ENCODE measurements at places on chromosomes 3 and 15. TPM values are rescaled to one million over a fixed set of nuclear protein-coding genes. Genes with fewer than 3 reads are reported as not detected.

DNA sequence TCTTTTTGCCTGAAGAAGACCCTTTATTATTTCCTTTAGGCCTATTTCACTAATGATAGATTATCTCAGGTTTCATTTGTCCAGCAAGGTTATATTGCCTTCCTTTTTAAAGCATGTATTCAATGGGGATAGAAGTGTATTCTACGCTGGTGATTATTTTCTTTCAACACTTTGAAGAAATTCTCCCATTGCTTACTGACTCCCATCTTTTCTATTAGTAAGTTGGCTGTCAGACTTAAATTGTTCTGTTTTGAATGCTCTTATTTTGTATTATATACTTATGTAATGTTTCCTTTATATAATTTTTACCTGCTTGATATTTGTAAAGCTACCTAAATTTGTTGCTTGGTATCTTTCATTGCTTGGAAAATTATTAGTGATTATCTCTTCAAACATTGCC is 445.1 kb upstream of the RASGRP1 start:
- no peaks in the 10 kb centered on the region for H3K4me1 ChIP-seq
- H3K27ac ChIP-seq = no peak overlapping the region

DNA sequence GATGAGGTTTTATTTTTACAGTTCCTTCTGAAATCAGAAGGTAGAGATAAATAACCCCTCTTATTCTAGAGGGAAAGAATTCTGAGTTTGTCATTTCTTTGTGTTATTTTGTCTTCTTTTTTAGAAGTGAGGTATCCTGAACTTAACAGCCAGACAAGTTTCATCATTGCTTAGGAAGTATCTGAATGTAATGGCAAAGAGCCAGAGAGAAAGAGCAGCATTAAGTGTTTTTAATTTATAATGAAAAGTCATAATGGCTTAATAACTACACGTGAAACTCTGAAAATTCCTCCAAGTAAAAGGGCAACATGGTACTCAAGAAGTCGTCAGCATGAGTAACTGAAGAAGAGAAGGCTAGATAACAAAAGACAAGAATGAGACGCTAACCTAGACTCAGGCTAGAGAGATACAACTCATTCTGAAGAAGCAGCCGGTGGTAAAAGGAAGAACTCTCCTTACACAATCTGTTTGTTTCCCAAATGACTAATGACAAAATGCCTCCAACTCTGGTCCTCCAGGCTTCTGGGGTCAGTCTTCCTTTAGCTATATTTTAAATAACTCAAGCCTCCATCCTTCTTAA is 116.2 kb upstream of the NECTIN3 start:
- H3K27ac ChIP-seq = no peak overlapping the region
- no peaks in the 10 kb centered on the region for H3K36me3 ChIP-seq
- no peaks in the 10 kb centered on the region for H3K4me1 ChIP-seq
- DNase-seq = no peak
- H3K27me3 ChIP-seq = peaks cover 2% of the 10 kb centered on the region

ANKRD63 gene
- not detected for total RNA-seq

GRCh38 chr15:56939257-56939656 is 20.8 kb downstream of the TCF12 start:
- H3K4me3 ChIP-seq = no peak overlapping the region
- peaks cover 35% of the 10 kb centered on the region for H3K36me3 ChIP-seq
- DNase-seq = no peak
- H3K27me3 ChIP-seq = no peaks in the 10 kb centered on the region
- peaks cover 42% of the 10 kb centered on the region for H3K4me1 ChIP-seq
- no peak overlapping the region for H3K27ac ChIP-seq

IL17RE gene
- 2.3 TPM for total RNA-seq

GRCh38 chr3:15690230-15690629 is 88.7 kb downstream of the BTD start:
- no peak overlapping the region for H3K4me3 ChIP-seq
- no peak for DNase-seq
- H3K4me1 ChIP-seq = no peaks in the 10 kb centered on the region
- no peak overlapping the region for H3K27ac ChIP-seq
- H3K27me3 ChIP-seq = no peaks in the 10 kb centered on the region
- peaks cover 43% of the 10 kb centered on the region for H3K36me3 ChIP-seq

DNA sequence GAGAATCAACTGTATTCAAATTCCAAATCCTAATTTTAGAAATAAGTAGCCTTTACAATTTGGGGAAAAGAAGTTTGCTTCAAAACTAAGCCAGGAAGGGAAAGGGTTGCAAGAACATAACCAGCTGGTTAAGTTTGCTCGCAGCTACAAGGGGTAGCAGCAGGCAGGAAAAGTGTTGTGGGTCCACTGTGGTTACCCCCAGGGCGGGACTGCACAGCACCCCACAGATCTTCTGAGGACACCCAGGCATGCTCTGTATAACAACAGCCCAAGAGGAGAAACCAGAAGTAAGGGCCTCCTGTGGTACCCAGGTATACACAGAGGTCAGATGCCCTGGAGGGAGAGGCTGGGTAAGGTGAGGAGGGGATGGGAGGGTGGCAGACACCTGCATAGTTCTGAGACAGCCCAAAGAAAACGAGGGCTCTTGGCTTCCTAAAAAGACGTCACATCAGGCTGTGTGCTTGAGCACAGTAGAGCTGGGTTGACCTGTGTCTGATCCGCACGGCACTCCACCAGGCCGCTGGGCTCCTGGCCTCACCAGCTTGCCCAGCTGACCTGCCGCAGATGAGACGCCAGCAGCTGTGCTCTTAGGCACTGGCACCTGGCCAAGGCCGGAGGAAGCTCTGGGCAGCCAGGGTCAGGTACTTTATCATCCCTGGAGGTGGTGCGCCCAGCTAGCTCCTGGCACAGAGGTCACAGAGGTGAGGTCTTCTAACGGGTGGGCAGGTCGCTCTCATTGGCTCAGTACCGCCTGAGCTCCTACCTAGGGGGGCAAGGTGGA is 81.8 kb upstream of the SNRPA1 start:
- H3K27me3 ChIP-seq = peaks cover 9% of the 10 kb centered on the region
- H3K36me3 ChIP-seq = no peaks in the 10 kb centered on the region
- no peak overlapping the region for H3K4me3 ChIP-seq
- DNase-seq = no peak
- no peaks in the 10 kb centered on the region for H3K4me1 ChIP-seq

ERC2 gene
- total RNA-seq = not detected

TMEM39A gene
- 30.5 TPM for total RNA-seq

DNA sequence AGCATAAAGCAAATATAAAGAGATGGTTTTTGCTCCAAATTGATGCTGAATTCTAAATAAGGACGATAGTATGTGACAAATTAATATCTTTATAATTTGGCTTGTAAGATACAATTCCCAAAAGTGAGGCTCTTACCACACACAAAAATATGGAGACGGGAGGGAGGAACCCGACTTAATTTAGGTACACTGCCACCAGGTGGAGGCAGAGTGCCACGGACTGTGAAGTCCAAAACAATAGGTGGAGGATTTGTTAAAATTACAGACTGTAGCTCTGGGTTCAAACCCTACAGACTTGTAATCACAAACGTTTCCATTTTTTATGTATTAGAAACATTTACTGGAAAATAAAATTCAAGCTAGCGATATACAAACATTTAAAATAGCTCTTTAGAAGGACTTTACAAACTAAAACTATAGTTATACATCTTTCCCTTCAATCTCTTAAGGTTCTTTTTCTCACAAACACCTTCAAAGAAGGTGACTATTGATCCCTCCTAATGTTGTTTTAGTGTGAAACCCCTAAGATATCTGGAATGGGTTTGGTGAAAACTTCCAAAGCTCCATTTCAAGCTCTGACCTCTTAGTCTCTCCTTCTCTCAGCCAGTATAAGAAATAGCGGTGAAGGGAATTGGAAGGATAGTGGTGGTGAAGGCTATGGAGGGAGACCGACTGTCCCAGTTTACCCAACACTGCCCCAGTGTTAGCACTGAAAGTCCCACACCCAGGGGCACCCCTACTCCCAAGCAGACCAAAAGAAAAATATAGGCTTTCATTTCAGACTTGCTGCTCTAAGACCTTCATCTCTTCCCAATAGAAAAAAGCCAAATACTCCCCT is 89.7 kb downstream of the AQP9 start:
- peak; percentile 84 for DNase-seq
- H3K4me1 ChIP-seq = peaks cover 9% of the 10 kb centered on the region
- H3K4me3 ChIP-seq = no peak overlapping the region
- peaks cover 2% of the 10 kb centered on the region for H3K27me3 ChIP-seq

- no peak overlapping the region for H3K4me3 ChIP-seq
- H3K36me3 ChIP-seq = no peaks in the 10 kb centered on the region
- H3K4me1 ChIP-seq = no peaks in the 10 kb centered on the region
- no peak for DNase-seq
- no peak overlapping the region for H3K27ac ChIP-seq
- no peaks in the 10 kb centered on the region for H3K27me3 ChIP-seq
Measured at GRCh38 chr3:117486719-117487716, 777.4 kb downstream of the TUSC7 start.

DNA sequence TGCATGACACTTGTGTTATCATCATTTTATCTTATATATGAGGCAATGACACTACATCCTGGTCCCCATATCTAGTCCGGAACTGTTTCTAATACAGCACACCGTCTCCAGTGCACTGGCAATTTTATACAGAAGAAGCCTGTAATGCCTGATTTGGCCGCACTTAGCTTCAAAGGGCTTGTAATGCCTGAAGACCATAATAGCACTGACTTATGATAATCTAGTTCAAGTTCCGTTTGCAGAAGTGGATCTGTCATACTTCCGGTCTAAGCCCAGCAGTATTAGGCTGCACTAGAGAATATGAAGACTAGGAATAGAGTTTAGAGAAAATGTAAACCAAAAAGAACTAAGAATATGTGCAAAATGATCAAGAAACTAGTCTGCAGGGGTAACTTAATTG is 1.3 kb downstream of the BNIP2 start:
- H3K4me1 ChIP-seq = peaks cover 49% of the 10 kb centered on the region
- H3K27ac ChIP-seq = peak overlapping the region; percentile 98
- peaks cover 31% of the 10 kb centered on the region for H3K36me3 ChIP-seq
- no peaks in the 10 kb centered on the region for H3K27me3 ChIP-seq
- peak; percentile 46 for DNase-seq
- H3K4me3 ChIP-seq = peak overlapping the region; percentile 80

DNA sequence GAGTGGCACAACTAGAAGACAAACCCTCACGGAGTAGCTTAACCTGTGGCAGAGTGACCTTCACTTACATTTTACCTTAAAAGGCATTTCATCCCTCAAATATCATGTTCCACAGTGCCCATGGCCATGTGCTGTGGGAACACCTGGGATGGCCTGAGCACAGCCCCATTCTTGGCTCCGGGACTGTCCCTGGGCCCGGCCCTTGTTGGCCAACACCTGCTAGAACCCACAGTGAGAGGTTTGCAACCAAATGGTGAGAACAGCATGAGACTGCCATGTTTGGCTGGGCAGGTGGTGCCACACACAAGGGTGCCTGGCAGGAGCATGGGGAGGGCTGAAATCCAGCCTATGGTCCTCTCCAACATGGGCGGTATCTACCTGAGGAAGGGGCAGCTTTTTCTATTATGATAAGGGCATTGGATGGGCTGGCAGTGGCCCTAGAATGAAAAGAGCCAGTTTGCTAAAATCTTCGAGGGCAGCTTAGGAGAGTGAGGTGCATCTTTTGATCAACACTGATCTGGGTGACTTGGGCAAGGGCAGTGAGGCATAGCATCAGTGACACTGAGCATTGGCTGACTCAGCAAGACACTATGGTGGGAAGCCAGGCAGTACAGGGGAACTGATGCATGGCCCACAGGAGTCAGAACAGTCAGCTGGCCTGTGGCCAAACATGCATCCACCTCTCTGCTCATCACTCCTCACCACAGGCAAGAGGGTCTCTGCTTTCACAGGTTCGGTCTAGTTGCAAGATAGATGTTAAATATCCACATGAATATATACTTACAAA is 53.9 kb downstream of the SYNM start:
- H3K4me1 ChIP-seq = peaks cover 10% of the 10 kb centered on the region
- H3K27me3 ChIP-seq = no peaks in the 10 kb centered on the region
- no peak overlapping the region for H3K27ac ChIP-seq
- no peak for DNase-seq

CADPS gene
- not detected for total RNA-seq

DNA sequence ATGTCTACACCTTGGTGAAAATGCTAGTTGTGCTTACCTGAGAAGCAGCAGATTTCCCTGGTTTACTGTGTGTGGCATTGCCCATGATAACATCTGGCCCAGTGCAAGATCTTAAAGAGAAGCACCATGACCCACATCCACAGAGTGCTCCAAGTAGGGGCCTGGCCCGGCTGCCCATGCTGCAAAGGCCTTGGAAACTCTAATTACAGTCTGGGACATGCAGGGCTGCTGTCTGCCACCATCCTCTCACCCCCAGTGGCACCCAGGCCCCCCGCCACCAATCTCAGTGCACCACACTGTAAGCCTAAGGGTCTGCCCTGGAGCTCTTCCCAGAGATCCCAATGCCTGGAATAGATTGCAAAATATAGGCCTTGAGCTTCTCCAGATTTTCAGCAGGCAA is 132.6 kb downstream of the CHDH start:
- H3K27me3 ChIP-seq = peaks cover 1% of the 10 kb centered on the region
- H3K27ac ChIP-seq = no peak overlapping the region
- no peak overlapping the region for H3K4me3 ChIP-seq
- no peak for DNase-seq
- no peaks in the 10 kb centered on the region for H3K36me3 ChIP-seq

DNA sequence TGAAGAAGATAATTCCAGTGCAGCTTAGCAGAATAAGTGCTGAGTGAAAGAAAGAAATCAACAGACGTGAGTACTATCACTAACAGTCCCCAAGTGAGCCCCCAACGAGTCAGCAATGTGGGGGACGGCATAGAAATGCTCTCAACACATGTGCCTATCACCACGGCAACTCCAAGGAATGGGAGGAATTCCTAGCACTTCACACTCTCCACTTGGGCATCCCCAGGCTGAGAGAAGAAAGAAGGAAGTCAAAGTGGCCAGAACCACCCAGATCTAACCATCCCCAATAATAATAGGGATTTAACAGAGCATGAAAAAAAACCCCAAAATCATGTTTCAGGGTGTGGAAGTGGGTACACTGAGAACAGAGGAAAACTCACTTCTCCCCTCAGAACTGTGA is 29.3 kb upstream of the CPNE4 start:
- H3K36me3 ChIP-seq = no peaks in the 10 kb centered on the region
- H3K27me3 ChIP-seq = peaks cover 6% of the 10 kb centered on the region
- no peak for DNase-seq
- H3K27ac ChIP-seq = no peak overlapping the region
- H3K4me1 ChIP-seq = no peaks in the 10 kb centered on the region

STAB1 gene
- total RNA-seq = 0.14 TPM

TGM5 gene
- total RNA-seq = not detected

HIGD2B gene
- total RNA-seq = not detected

BLM gene
- total RNA-seq = 59.5 TPM

DNA sequence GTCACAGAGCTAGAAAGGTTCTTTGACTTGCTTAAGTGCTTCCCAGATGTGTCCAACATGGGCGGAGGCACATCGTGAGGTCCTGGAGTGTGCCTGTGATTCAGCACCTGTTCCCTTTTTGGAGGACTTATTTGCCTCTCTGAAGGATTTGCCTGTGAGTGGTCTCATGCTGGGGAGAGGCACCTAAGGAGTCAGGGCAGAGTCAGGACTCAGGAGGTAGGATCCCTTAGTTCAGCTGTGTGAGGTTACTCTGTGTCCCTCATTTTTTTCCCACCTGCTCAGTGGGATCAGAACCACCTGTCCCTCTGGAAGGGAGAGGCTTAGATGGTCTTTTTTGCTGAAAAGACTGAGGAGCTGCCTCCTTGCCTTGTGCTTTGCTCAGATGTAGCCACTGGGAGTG is 3.0 kb downstream of the ZNF589 start:
- H3K4me3 ChIP-seq = no peak overlapping the region
- H3K27me3 ChIP-seq = no peaks in the 10 kb centered on the region
- peaks cover 27% of the 10 kb centered on the region for H3K36me3 ChIP-seq
- H3K27ac ChIP-seq = no peak overlapping the region
- H3K4me1 ChIP-seq = peaks cover 40% of the 10 kb centered on the region

CNTN6 gene
- total RNA-seq = not detected

SNX22 gene
- 0.79 TPM for total RNA-seq

FAM81A gene
- total RNA-seq = 0.26 TPM

Measured in activated CD4-positive, alpha-beta T cell treated with anti-CD3 and anti-CD28 coated beads for 36 hours (primary cell).